ENCODE measurements at places on chromosomes 4 and X.
A peak's percentile ranks its signal among the peaks of the same experiment; 100 is the strongest.

GRCh38 chr4:13530823-13531624 lies 13.3 kb downstream of the NKX3-2 start:
- DNase-seq = no peak

DNA sequence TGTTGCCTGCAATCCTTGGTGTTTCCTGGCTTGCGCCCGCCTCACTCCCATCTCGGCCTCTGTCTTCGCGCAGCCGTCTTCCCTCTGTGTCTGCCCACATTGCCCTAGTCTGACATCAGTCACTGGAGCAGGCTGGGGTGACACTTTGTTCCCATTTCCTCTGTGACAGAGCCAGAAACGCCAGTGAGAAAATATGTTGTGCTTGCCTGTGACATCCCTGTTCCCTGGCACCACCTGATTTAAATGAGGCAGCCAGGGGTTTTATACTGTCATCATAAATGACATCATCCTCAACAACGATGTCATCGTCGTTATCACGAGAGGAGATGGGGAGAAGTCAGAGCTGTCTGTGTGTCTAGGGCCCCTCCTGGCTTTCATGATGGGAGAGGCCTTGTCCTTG lies 29.1 kb downstream of the ZNF185 start:
- DNase-seq = no peak

GRCh38 chrX:25805744-25806143 lies 332.4 kb upstream of the MAGEB18 start:
- no peak for DNase-seq

- peak; percentile 59 for DNase-seq
Measured at GRCh38 chrX:101417981-101418841, 10.2 kb downstream of the HNRNPH2 start.

GRCh38 chr4:40170588-40170987 lies 26.2 kb upstream of the RHOH start:
- no peak for DNase-seq

GRCh38 chr4:126965877-126966276 lies 666.9 kb upstream of the INTU start:
- DNase-seq = no peak

All from neuronal stem cell (in vitro differentiated cells).